CD4-positive, alpha-beta T cell treated with Interleukin-6 at 100 ng/mL for 8 hours (primary cell): ENCODE measurements at places on chromosomes 12 and 14.

- no peak for DNase-seq
Measured at GRCh38 chr14:22748206-22748605, 18.3 kb upstream of the OXA1L start.

GRCh38 chr14:33120341-33120740 lies 181.7 kb downstream of the NPAS3 start:
- DNase-seq = no peak

GRCh38 chr14:77344377-77344996 lies 23.7 kb downstream of the GSTZ1 start:
- no peak for DNase-seq

DNA sequence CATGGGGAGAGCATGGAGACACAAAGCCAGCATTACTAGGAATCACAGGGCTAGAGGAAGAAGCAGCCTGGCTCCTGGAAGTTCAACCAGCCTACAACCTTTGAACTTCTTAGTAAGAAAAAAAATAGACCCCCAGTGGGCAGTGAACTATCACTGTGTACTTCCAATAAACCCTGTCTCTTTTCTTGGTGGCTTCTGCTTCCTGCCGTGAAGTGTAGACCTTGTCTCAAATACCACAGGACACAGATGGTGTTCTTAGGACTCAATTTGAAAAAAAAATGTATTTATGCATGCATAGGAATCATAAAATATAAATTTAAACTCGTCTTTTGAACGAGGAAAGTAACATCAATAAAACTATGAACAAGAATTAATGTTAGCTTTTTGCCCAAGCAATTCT lies 3.6 kb upstream of the PTGER2 start:
- DNase-seq = no peak

DNA sequence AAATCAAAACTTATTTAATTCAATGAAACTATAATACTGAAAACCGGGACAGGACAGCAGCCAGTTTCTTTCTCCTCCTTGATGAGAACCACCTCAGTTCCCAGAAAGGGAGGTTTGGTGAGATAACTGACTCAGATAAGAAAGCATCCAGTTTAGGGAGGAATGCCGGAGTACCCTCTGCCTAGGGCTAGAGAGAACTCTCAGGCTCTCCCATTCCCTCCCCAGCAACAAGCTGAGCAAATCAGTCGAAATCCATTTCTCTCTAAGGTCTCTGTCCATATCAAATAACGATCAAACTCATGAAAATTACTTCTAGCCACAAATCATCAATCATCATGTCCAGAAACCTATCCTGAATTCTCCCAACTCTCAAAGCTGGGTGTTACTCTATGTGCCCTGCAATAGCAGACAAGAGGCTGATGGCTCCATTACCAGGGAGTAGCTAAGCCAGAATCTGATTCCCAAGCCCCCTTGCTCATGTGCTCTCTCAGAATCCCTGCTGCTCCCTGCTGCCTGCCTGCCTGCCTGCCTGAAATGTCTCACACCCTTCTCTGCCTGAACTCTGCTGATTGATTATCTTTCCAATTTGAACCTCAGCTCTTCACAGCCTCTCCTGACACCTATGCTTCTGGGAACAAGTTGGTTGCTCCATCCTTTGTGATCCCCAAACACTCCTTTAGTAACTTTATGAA lies 49.4 kb downstream of the SLC25A47 start:
- DNase-seq = no peak

DNA sequence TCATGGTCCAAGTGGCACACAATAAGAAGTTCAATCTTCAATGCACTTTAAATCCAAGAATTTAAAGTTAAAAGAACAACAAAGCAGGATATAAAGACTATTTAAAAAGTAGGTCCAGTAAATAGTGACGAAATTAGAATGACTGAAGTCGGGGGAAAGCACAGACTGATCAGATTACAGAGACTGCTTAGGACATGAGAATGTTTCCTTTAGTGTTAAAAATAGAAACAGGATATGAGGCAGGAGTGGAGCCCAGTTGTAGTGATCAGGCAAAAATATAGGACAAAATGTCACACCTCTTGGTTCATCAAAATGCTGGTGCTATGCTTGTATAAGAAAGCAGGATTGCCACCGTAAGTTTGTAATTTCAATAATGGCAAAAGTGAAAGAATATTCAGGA lies 52.2 kb upstream of the CD163 start:
- DNase-seq = no peak

DNA sequence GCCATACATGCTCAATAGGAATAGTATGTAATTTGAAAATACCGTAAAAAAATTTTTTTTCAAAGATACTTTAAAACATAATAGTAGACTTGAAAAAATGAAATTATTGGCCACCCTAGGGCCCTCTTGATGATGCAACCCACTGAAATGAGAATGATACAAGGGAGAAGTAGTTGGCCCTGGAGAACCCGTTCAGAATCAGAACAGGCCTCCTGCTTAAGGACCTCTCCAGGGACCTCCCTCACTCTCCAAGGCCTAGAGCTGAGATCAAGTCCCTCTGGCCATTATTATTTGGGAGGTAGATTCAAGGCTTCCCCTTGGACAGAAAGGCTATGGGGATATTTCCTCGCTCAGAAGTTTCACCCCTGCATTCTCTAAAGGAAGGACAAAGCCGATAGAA lies 11.9 kb downstream of the LALBA start:
- no peak for DNase-seq

DNA sequence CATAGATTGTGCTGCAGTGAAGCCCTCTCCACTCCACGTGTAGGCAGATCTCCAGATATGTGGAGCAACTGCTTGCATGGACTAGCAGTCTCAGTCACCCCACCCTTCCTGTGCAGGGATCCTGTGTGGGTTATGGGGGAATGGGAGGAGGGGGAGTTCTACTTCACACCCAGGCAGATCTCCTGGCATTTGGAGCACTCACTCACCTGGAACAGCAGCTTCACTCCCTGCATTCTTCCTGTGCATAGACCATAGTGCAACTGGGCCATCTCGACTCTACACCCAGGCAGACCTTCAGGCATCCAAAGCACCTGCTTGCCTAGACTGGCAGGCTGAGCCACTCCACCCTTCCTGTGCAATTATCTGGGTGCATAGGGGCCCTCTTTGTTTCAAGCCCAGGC lies 96.0 kb upstream of the PCED1B start:
- DNase-seq = no peak

GRCh38 chr14:102164241-102164641 lies 24.5 kb downstream of the WDR20 start:
- DNase-seq = no peak

DNA sequence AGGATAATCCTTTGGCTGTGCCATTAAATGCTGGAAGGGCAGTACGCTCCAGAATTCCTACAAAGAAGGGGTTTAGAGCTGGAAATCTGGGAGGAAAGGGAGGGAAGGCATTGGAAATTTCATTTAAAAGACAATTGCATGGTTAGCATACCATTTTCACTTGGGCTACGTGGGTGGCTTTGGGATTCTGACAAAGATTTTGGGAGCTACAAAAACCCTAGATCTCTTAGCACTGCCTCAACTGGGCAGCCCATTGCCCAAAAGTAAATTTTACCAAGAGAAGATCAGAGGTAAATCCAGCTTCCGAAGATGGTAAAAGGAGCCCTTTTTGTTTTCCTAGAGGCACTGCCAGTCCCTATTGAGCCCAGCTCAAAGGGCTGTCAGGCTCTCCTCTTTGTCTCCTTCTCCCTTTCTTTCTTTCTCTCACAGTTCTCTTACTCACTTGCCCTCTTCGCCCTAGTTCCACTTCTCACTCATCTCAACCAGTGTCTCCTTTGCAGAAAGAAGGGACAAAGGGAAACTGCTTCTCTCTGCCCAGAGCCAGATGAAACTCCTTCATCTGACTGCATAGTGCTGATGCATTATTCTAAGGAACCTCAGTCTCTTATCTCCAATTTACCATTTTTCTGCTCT lies 125.4 kb upstream of the PLEKHA5 start:
- no peak for DNase-seq

GRCh38 chr12:59650588-59651228 lies 54.9 kb downstream of the SLC16A7 start:
- DNase-seq = no peak

DNA sequence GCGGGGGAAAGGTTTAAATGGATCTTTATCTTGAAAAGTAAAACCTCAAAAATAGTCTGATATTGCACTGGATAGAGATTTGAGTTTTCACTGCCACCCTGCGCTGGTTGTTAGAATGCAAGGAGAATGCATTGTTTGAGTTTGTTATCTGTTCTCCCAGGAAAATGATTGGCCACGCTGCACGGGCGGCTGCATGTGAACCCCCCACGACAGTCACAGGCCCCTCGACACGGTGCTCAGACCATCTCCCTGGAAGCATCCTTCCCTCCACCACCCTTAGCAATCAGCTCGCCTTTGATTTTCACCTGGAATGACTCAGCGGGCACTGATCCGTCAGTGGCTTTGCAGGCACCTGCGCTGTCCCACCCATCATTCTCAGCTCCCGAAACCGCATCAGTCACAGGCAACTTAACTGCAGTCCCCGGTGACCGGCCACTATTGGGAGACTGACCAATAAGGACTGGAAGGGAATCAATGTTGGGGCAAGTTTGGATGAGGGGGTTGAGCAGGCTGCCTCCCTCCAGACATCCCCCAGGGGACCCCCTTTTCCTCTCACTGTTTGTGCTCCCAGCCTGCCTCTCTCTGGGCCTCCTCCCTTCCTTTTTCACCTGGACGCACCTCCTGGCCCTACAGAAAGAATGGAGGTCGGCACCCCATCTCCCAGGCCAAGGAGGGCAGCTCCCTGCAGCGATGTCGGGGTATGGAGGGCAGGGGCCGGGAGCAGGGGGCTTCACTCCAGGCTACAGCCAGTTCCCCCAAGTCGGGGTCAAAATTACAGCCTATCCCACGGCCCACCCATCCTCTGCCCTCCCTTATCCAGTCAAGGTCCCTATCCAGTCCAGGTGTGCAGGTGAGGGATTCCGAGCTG lies 28.5 kb upstream of the C14orf180 start:
- no peak for DNase-seq

- DNase-seq = no peak
Measured at GRCh38 chr12:104412681-104413080, 44.1 kb upstream of the CHST11 start.

DNA sequence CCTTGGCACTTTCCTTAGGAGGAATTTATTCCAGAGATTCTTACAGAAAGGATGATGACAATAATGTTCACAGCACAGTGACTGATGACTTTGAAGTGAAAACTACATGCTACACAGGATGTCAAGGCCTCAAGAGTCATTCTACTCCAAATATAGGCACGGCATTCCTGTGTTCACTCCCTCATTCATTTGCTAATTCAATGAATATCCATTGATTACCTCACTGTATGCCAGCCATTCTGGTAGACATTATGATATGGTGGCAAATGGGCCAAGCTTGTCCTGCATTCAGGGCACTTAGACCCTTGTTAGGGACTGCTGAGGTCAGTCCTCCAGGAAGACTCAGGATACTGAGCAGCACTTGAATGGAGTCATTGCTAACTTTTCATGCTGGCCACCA lies 48.0 kb downstream of the FOXN4 start:
- no peak for DNase-seq

- no peak for DNase-seq
Measured at GRCh38 chr14:92144708-92145107, 22.9 kb downstream of the CPSF2 start.

DNA sequence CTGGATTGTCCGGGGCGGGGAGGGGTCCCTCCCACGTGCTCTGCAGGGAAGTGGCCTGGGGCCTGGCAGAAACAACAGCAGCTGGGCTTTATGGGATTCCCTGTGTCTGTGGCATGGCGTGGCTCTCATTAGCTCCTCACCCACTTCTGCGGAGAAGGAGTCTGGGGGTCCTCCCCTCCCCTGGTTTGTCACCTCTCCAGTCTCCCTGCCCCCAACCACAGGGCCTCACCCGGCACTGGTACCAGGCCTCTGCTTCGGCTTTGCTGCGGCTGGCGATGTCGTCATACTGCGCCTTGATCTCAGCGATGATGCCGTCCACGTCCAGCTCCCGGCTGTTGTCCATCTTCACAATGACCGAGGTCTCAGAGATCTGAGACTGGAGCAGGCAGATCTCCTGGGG lies 6.4 kb downstream of the KRT82 start:
- DNase-seq = no peak

DNA sequence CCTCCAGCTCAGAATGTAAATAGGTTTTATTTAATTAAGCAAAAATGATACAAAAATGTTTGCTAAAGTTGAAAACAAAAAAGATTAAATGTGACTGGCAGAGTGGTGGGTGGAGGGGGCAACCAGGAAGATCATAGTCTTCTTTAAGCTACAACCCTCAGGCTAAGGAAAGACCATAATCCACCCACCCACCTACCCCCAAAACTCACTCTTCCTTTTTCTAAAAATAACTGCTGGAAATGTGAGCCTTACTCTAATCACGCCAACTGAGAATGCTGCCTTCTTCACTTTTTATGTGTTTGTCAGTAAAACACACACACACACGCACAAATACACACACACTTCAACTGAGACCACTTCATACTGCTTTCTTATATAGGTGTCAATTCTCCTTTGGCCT lies 230.0 kb upstream of the EGLN3 start:
- DNase-seq = no peak

- peak; percentile 62 for DNase-seq
Measured at GRCh38 chr12:120356567-120357030, 12.4 kb downstream of the MSI1 start.

- DNase-seq = no peak
Measured at GRCh38 chr12:31584782-31585181, 6.2 kb downstream of the DENND5B start.

DNA sequence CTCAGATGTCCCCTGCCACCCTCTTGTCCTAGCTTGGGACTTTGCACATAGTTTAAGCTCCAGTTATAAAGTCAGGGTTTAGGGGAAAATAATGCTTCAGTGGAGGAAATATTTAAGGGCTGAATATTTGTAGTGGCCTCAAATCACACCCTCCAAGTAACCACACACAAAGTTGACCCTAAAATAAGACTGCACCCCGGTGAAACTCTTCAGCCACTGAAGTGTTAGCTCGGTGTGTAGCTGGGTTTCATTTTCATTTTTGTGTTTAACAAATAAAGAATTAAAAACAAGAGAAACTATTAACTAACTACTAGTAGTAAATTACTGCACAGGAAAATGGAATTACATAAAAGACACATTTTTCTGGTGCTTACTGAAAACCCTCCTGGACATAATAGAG lies 14.8 kb upstream of the BCL11B start:
- no peak for DNase-seq
